ENCODE measurements at places on chromosomes 3 and 15.

DNA sequence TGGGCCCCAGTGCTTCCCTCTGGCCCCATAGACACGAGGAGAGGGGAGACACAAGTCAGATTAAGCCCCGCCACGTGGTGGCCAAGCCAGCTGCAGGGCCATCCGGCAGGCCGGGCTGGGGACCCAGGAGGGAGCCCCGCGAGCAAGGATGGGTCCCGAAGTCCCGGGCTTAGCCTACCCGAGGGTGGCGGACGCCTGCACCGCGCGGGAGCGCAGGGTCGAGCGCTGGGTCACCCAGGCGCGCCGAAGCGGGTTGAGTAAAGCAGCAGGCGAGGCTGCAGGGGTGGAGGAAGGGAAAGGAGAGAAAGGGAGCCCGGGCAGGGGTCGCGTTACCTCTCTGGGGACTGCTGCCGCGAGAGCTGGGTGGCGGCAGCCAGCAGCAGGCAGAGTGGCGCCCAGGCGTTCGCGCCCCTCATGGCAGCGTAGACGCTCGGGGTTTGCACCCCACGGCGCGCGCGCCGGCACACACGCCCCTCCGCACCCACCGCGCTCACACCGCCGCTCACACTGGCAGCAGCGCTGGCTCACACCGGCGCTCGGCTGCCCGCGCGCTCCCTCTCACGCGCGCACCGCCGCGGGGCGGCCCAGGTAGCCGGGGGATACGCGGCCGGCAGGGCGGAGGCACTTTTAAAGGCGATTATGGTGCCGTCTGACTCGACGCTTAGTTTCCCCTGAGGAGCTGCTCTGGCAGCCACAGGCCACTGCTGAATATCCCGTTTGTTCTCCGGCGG is at the start of gene PCOLCE2:
TSS of gene PCOLCE2 (minus strand) at position 603 of the 731 bp plus-strand sequence. CDS start at position 416, 187 bp downstream.
- peak; percentile 53 for DNase-seq

DNA sequence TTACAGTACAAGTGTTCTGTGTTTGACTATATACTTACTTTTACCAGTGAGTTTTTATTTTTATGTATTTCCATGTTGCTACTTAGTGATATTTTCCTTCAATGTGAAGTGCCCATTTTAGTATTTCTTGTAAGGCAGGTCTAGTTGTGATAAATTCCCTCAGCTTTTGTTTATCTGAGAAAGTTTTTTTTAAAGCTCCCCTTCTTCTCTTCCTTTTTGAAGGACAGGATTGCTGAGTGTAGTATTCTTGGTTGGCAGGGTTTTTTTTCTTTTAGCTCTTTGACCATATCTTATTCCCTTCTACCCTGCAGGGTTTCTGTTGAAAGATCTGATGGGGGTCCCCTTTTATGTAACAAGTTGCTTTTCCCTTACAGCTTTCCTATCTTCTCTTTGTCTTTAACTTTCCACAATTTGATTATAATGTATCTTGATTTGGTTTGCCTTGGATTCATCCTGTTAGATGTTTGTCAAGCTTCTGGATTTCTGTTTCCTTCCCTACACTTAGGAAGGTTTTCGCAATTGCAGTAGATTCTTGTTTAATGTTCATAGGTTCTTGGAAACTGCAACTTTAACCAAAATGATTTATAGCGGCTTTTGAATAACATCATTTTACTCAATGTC is 7.9 kb downstream of the PLAAT1 start:
- DNase-seq = no peak

DNA sequence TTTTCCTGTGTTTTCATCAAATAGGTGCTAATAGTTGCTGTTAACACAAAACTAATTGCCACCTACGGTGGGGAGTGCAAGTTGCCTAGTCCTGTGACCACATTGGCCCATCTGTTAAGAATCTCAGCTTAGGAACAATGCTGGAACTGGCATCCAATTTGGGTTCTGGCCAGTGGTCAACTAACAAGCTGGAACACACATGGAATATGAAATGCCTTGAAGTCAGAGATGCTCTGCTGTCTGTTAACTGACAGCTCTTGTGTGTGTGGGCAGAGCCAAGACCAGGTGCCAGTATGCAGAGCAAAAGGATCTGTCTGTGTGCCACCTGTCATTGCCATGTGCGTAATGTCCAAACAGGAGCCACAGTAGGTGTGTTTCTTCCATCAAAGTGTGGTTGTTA is 460.8 kb downstream of the ROBO2 start:
- DNase-seq = no peak

GRCh38 chr3:69330891-69331400 is 54.9 kb downstream of the FRMD4B start:
- no peak for DNase-seq

DNA sequence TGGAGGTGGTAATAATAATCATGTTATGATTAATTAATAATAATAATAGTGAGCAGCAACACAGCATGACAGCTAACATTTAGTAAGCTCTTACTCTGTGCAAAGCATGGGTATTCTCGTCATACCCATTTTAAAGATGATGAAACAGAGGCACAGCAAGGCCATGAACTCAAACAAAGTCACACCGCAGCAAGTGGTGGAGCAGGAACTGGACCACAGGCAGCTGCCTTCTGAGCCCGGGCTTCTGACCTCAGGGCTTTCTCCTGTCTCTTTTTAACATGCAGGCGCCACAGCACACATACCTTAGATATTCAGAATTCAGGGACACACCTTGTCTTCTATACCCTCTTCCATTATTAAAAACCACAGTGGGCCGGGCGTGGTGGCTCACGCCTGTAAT is 50.7 kb upstream of the SPATA12 start:
- DNase-seq = no peak

GRCh38 chr3:179272385-179272784 is 21.5 kb upstream of the KCNMB3 start:
- no peak for DNase-seq

- DNase-seq = no peak
These were observed 6.4 kb upstream of the CAPN7 start for GRCh38 chr3:15199493-15200105.

GRCh38 chr3:196159952-196160804 is 51.0 kb downstream of the ZDHHC19 start:
- DNase-seq = peak; percentile 64

DNA sequence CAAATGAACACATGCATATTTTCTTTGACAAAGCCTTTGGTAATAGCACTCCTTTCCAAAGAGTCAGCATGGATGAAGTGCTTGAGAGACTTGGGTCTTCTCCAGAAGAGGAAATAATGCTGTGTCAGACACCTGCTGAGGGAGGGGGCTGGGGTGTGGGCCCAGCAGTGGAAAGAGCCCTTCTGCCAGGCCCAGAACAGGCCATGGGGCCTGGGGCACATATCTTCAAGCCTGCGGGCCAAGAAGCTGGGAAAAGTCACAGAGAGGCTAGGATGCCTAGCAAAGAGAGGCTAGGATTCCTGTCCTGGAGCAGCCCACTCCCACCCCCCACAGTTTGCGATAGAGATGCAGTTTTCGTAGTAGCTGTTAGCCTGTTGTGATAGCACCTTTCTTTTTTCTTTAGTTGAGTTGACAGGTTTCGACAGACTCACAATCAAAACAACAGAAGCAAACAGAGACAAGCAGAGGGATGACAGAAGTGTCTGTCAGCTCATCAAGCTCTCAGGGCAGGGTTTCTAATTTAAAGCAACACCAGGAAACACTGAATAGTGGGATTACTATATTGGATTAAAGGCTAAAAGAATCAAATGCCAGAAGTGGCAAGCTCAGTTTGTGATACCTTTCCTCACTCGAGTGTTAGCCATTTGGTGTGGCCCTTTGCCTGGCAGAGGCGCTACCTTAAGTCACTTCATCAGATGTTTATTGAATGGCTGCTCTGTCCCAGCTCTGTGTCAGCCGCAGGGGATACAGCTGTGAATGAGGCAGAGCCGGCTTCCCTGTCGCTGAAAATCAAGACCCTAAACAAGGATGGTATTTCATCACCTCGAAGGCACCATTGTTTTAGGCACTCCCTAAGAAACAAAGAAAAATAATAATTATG is 19.0 kb downstream of the CMTM7 start:
- no peak for DNase-seq

DNA sequence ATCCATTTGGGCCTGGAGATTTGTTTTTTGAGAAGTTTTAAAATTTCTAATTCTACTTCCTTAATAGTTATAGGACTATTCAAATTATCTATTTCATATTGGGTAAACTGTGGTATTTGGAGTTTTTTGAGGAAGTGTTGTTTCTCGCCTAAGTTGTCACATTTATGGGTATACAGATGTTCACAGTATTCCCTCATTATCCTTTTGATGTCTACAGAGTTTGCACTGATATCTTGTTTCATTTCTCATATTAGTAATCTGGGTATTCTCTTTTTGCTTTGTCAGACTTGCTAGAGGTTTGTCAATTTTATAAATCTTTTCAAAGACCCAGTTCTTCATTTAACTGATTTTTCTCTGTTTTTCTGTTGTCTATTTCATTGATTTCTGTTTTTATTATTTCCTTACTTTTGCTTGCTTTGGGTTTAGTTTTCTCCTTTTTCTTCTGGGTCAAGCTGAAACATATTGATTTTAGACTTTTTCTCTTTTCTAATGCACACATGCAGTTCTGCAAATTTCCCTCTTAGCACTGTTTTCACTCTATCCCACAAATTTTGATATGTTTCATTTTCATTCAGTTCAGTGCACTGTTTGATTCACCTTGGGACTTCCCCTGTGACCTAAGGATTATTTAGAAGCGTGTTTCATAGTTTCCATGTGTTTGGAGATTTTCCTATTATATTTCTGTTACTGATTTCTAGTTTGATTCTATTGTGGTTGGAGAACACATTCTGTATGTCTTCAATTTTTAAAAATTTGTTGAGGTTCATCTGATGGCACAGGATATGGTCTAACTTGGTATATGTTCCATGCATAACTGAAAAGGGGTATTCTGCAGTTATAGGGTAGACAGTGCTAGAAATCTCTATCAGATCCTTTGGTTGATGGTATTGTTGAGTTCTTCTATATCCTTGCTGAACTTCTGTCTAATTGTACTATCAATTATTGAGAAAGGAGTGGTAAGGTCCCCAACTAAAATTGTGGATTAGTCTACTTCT is 79.6 kb downstream of the SUMF1 start:
- DNase-seq = no peak

DNA sequence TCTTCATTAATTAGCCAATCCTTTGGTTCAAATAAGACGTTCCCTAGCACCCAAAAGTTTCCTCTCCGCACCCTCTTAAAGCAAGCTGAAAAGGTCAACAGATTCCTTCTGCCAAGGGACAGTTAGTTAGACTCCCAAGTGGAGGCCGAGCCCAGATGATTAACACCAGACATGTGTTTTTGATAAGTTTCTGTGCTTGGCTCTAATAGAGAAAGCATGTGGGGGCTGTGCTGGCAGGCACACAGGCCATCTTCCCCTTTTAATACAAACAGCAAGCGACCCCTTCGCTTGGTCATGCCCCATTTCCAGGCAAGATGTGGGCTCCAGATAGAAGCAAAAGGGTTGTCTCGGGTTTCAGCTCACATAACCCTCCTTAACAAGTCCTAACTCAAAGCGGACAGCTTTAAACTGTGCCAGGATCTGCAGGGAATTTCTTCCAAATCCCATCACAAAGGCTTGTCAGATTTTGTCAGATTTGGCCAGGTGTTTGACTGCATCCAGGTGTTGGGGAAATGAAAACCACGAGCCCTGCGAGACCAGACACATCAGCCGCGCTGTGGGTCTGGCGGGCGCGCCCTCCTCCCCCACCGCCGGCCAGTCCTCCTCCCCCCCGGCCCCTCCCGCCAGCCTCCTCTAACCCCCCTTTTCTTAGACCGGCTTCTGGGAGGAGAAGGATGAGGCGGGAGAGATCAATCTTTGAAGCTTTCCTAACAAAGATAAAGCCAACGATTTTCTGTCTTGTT is 3.3 kb downstream of the HES1 start:
- peak; percentile 73 for DNase-seq

DNA sequence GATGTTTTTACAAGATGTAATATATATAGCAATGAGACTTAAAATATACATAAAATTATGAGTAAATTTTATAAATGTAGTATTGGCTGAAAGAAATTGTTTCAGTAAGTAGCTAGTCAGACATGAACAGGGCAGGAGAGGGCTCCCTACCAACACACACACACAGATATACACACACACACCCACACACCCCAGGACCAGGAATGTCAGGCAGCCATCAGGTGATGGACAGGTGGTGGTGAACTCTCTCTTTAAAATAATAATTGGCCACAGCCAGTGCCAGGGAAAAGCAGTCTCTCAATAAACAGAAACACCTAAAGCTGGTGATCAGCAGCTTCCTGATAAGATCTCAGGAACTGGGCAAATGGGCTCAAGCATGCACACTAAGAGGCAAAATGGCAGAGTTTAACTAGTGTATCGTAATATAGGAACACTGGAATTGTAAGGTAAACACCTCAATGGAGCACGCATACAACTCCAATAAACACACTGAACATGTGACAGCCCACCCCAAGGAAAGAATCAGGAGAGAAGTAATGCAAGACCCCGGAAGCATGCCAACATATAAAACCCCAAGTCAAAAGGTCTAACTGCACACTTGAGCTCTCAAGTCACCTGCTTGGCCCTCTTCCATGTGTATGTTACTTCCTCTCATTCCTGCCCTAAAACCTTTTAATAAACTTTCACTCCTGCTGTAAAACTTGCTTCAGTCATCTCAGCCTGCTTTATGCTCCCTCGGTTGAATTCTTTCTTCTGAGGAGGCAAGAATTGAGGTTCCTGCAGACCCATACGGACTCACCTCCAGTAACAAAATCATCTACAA is 1034.1 kb upstream of the SEMA6D start:
- DNase-seq = no peak

DNA sequence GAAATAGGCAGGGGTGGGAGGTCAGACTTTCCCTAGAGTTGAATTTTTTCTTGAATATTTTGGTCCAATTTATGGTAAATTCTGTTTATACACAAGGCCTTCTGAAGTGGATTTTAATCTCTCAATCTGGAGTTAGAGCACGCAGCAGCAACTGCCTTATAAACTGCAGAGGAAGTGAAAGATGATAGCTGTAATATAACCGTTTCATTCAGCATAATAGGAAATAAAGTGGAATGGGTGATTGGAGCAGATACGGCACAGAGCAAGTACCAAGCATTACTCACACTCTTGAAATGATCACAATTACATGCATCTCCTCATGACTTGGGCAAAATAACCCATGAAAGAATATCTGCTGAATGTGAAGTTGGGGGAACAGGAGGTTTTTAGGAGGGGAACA is 106.8 kb downstream of the ARRDC4 start:
- no peak for DNase-seq

DNA sequence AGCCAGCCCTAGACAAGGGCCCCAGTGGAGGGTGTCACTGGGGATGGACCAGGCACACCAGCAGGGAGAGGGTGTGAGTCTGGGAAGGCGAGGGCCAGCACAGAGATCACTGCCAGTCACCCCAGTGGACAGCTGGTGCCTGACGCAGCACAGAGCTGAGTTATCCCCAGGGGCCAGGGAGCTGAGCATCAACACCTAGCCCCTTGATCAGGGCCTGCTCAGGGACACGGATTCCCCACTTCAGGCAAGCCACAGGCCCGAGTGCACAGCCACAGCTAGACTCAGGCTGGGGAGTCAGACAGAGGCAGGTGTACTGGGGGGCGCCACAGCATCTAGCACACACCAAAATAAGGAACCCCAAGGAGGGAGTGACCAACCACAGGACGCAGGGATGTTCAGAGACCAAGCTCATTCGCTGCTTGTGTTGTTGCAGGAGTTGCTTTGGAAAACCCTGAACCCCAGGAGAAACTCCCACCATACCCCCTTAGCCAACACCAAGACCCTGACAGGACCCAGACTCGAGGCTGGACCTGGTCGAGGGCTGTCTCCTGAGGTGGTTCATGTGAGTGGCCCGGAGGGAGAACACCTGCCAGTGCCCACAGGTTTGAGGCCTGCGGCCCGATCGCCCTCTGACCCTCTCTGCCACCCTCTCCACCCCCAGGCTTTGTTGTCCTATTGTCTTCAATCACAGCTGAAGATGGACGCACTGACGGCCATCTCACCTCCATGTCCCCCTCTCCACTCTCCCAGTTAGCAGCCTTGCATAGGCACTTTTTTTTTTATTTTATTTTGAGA is 146.8 kb downstream of the TPRA1 start:
- peak; percentile 11 for DNase-seq
